Stimulated activated CD4-positive, alpha-beta T cell treated with anti-CD3 and anti-CD28 coated beads, Interleukin-1b, Interleukin-23, amount 100 ng/mL, for 4 hours (primary cell): ENCODE measurements at places on chromosomes 5 and 9.

DNA sequence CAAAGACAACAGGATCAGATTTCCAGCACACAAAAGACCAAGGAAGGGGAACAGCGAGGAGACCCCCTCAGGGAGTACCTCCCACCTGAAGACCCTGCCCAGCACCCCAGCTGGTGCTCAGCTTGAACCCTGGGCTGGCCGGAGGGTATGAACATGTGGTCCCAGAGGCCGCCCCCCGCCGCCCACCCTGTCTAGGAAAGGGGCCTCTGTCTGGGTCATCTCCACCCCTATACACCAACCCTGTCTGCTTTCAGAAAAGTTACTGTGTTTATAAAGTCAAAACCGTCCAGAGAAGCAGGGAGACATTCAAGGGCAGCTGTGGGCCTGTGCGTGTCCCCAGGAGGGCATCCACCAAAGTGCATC is 72.2 kb downstream of the ADAMTS2 start:
- no peak for DNase-seq

- DNase-seq: no peak
Measured at GRCh38 chr9:88820055-88820454, 171.2 kb upstream of the S1PR3 start.

- DNase-seq: no peak
Measured at GRCh38 chr5:150661086-150661485, at the start of gene MYOZ3. MYOZ3 (plus strand) TSS chr5:150661251; CDS start chr5:150662942, 1,691 bp downstream.

- no peak for DNase-seq
Measured at GRCh38 chr5:111200828-111201227, 23.4 kb upstream of the CAMK4 start.

DNA sequence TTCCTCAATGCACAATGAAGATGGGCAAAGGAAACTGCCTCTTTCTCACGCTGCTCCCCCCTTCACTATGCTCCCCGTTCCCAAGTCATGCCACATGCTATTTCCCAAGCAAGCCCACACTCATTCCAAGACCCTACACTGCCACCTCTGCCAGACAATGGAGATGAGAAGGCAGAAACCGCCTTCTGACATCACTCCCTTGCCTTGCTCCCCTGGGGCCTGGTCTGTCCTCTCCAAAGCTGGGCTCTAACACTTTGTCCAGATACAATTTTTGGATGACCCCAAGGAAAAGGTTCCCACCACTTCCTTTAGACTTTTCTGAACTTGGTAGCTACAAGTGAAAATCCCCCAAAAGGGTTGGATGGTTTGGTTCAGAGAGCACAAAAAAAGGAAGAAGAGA is 7.2 kb upstream of the ADRA1B start:
- no peak for DNase-seq

DNA sequence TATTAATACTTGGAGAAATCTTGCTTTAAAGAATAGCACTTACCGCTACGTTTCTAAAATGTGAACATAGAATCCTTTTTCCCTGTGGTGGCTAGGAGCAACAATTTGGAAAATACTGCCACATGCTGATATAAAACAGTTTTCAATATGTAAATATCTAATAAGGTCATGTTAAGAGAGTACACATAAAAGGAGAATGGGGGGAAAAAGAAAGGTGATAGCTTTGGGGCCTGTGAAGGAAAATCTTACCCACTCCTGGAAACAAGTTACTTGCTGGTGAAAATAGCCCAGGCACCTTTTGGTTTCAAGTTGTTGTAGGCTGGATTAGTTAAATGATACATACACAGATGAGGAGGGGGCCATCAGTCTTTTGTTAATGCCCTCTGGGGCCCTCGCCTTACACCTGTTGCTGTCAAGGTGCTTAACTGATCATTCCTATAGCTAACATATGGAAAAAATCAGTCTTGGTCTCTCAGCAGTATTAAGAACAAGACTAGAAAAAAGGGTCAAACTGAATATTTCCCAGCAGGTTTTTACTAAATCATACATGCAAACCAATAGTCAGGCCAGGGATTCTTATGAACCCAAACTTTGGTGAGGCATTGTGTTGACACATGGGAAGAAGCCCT is 24.1 kb downstream of the FYB1 start:
- DNase-seq: no peak

DNA sequence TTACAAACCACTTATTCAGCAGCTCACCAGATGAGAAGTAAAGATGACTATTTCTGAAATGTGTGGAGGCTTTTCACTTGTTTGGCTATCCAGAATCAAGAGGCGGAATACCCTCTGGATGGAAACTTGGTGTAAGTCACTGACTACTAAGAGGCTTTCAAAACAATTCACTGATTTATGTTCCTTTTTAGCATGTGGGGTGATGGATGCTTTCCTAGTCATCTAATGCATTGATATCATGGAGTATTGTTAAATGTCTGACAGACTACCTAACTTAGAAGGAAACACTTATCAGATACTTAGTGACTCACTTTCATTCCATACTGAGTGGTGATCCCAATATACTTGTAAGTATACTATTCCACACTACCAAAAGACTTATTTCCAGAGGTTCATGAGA is 141.4 kb downstream of the PLK2 start:
- DNase-seq: no peak

- no peak for DNase-seq
Measured at GRCh38 chr9:135608294-135608998, 30.9 kb downstream of the GLT6D1 start.

GRCh38 chr9:131082774-131083512 is 13.4 kb upstream of the AIF1L start:
- DNase-seq: no peak

GRCh38 chr9:103186959-103187358 is 191.8 kb downstream of the CYLC2 start:
- no peak for DNase-seq

DNA sequence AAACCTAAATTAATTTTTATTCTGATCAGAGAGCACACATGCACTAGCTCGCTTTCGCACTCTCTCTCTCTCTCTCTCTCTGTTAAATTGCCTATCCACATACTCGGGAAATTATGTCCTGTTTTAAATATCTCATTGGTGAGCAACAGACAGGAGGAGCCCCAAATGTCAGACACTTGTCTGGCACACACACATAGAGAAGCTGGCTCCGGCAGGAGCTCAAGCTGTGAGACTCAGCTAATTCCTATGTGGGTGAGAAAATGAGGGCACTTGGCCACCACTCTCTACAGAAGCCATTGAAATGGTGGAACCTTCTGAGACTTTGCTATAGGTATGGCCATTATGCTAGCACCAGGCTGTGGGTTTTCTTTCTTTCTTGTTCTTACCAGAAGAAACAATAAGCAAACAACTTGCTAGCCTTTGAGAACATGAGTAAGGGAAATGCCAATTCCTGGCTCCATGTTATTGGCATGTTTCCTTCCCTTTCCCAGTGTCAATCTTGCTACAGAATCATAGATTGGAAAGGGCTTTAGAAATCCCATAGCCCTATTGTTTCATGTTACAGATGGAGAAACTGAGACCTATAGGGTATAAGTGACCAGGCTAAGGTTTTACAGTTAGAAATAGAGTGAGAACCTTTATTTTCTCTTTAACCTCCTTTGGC is 9.0 kb downstream of the RFX3 start:
- no peak for DNase-seq

DNA sequence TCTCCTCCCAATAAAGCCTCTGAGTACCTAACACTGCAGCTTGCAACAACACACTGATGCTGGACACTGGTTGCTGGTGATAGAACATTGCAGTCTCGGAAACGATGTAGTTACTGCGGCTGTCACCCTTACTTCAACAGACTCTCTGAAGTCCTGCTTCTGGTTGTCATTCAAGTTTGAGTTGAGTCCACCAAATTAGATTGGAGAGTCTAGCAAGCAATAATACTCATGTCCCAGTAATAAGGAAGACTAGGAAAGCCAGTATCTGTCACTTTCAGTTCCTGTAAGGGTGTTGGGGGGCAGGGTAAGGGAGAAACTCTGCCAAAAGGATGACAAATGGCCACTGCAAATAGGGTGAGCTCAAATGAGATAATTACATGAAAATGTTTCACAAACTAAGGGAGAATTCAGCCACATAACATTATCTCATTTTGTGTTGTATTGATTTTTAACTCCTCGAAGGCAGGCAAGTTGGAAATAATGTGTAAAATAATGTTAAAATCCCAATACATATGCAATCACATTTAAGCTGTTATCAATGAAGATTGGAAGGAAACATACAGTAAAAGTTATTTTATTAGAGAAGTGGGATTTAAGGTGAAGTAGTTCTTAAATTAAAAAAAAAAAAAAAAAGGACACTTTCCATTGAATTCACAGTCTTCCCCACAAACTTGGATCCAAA is 849 bp upstream of the IFT74 start:
- no peak for DNase-seq

GRCh38 chr9:33778700-33779351 is 16.5 kb upstream of the PRSS3 start:
- peak; percentile 11 for DNase-seq
